RWPE1 (cell line): ENCODE measurements at places on chromosomes 3 and 15.
A peak's percentile ranks its signal among the peaks of the same experiment; 100 is the strongest.

GRCh38 chr3:120816728-120817127 lies 74.2 kb downstream of the GTF2E1 start:
- no peak for DNase-seq

GRCh38 chr3:62229211-62229610 lies 144.1 kb downstream of the FEZF2 start:
- DNase-seq: no peak

- DNase-seq: no peak
Measured at GRCh38 chr3:128322030-128323022, 144.4 kb downstream of the DNAJB8 start.

- DNase-seq: no peak
Measured at GRCh38 chr3:23735062-23735461, 70.7 kb upstream of the UBE2E1 start.

- DNase-seq: no peak
Measured at GRCh38 chr15:84721371-84721770, 5.4 kb upstream of the SEC11A start.

GRCh38 chr3:71754610-71755253 lies 1.1 kb downstream of the GPR27 start:
- DNase-seq: no peak

GRCh38 chr3:29128001-29128400 lies 152.9 kb upstream of the RBMS3 start:
- DNase-seq: no peak

DNA sequence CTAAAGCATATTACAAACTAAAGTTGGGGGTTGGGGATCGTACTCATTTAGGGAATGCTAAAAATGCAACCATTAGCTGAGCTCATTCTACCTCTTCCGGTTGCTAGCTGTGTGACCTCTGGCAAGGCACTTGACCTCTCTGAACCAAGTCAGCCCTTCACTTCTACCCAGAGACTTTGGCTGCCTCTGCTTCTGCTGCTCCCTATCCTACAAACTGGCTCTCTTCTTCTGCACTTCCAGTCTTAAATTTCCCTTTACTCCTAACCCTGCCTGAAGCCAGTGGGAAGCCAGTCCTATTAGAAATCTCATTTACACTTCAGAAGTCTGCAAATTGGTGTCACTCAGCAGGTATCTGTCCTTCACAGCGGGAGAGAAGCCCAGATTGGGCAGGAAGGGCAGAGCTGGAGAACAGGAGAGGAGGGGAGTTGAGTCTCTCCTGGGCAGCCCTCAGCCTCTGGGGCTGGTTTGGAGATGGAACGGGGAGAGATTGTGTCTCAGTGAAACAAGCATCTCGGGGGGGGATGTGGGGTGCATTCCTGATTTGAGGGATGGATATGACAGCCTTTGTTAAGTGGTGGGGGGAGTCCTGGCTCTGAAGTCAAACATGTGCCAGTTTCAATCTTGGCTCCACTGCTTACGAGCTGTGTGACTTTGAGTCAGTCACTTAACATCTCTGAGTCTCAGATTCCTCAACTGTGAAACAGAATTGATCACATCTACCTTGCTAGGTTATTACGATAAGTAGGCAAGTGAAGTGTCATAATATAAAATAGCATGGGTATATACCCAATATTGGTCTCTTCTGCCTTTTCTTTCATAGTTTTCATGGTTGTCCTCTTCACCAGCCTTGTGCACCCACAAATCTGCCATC lies 7.8 kb upstream of the AEN start:
- DNase-seq: no peak

DNA sequence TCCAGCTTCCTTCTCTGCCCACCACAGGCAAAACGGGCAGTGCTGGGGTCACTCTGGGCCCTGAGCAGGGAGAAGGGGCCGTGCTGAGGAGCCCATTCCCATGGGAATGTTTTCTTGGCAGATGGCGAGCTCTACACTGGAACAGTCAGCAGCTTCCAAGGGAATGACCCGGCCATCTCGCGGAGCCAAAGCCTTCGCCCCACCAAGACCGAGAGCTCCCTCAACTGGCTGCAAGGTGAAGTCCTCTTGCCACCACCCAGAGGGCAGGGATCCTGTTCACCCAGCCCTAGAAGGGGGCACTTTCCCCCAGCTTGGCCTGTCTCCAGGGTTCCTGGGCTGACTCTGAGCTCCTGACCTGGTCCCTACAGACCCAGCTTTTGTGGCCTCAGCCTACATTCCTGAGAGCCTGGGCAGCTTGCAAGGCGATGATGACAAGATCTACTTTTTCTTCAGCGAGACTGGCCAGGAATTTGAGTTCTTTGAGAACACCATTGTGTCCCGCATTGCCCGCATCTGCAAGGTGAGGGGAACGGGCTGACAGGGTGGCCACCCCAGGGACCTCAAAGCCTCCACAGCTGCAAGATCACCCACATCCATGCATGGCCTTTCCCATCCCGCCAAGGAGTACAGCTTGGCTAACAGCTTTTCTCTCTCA lies 12.4 kb downstream of the CIB1 start:
- peak; percentile 48 for DNase-seq

GRCh38 chr15:33191591-33191990 lies 2.9 kb downstream of the FMN1 start:
- DNase-seq: no peak

DNA sequence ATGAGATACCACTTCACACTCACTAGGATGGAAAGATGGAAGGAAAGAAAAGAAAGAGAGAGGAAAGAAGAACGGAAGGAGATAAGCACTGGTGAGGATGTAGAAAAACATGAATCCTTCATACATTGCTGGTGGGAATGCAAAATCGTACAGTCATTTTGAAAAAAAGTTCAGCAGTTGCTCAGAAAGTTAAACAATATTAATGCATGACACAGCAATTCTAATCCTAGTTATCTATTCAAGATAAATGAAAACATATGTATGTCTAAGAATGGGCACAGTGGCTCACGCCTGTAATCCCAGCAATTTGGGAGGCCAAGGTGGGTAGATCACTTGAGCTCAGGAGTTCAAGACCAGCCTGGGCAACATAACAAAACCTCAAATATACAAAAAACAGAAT lies 59.1 kb downstream of the SENP7 start:
- DNase-seq: no peak

DNA sequence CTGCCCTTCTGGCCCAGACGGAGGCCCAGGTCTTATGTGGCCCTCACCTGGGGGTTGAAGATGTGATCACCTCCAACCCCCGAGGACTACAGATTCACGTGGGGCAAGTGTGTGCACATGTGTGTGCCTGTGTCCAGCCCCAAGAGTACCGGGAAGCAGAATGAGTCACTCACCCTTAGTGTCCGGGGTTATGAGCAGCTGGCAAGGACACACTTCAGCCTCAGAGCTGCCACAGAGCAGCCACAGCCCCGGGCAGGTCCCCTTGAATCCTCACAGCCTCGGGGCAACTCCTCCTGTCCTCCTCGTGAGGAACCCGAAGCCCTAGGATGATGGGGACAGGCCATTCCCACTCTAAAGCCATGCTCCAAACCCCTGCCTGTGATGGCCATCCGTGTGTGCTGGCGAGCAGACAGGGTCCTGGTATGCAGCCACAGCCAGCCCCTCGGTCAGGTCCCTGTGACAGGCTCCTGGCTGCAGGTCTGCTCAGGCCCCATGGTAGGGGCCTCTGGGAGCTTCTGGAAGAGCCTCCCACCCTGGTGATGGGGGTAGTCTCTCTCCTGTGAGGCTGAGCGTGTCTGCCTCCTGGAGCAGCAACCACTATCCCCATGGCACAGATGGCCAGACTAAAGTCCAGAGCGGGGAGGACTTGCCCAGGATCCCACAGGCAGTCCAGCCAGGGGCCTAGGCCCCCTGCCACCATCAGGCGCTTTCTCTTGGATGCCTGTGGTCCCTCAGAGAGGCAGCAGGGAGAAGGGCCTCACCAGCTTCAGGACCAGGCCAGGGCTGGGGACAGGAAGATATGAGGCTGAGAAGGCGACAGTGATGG lies 852 bp downstream of the STAB1 start:
- DNase-seq: no peak

DNA sequence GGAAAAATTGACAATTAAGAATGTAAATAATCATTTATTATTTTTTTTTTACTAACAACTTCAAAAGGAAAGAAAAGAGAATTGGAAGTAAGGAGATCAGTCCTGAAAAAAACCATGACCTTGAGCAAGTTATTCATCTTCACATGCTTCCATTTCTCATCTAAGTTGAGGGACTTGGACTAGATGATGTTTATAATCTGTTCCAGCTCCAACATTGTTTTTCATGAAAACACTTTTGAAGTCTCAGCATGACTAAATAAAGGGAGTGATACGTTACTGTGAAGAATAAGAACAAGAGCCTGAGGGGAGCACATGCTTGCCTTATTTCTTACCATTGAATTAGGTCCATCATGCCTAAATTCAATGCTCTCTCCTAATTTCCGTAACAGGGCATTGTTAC lies 95.7 kb downstream of the STRIT1 start:
- DNase-seq: no peak

DNA sequence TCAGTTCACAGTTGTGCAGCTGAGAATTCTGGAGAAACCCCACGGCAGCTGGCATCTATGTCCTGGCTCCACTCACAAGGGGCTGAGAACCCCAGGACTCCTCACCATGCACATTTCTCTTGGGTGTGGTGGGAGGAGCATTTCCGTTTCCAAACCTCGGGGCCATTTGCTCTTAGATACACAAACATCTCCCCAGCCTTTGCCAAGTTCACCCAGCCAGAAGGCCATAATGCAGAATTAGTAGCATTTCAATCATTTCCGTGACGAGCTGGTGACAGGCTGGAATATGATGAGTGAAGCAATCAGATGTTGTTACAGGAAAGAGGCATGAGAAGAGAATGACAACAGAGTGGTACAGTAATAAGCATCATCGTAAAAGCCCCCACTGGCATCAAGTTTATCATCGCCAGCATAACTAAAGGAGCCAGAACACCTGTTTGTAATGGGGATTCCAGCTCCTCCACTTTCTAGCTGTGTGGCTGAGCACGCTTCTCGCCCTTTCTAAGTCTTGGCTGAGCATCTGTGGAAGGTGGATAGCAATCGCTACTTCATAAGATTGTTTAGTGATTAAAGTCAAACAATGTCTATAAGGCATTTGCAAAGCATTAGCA lies 82.0 kb downstream of the LIPC start:
- DNase-seq: no peak

- DNase-seq: no peak
Measured at GRCh38 chr3:160612386-160613075, 47.2 kb upstream of the KPNA4 start.

DNA sequence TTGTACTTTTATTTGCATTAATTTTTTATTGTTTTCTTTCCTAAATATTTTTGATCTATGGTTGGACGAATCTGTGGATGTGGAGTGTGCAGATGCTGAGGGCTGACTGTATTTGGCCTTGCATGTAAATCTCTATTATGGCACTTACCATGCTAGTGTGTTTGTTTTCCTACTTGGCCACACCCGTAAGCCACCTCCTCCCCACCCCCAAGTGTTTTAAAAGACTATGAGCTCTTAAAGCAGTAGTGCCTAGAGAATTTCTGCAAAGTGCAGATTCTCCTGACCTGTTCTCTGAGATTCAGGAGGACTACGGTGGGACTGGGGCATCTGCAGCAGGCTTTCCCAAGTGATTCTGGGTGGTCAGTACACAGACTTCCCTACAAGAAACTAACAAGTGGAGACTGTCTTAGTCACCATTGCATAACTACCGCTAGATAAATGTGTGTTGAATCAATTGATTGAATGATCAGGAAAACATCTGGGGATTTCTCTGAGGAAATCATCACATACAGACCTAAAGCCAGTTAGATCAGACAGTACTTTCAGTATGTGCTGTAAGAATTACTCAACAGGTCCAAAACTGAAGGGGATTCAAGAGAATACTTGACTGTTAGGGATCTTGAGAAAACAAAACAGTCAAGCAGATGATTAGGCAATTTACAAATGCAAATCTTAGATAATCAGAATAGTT lies 6.2 kb upstream of the TIPARP start:
- DNase-seq: no peak

DNA sequence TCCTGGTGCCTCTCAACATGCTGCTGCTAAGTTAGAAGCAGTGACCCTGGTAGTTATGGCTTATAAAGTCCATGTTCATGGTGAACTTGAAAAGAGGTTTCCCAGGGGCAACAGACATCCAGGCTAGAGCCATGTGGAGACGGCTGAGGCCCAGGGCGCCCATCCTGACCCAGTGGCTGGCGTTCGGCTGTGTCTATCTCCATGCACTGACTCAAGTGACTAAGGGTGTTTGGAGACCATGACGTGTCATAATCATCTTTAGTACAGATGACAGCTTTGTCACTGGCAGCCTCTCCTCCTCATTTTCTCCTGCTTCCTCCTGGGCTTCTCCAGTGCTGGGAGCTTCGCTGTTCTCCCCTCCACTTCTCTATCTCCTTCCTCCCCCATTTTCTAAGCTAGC lies 287.4 kb upstream of the LYSMD4 start:
- DNase-seq: no peak

DNA sequence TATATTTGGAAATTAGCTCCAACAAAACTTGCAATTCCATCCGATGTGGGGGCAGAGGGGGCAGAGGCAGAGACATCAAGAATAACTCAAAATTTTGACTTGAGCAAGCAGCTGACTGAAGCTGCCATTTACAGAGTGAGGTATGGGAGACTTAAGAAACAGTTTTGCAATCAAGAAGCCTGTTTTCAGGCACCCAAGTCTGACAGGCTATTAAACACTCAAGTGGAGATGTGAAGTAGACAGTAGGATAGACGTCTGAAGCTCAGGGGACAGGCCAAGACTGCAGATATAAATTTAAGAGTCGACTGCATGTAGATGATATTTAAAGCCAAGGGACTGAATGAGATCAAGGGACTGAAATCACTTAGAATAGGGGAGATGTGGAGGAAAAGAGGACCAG lies 9.9 kb upstream of the SH3BP5 start:
- DNase-seq: no peak

GRCh38 chr3:42042747-42043098 lies 48.4 kb upstream of the TRAK1 start:
- no peak for DNase-seq

GRCh38 chr15:68479406-68479805 lies 47.4 kb upstream of the ITGA11 start:
- no peak for DNase-seq

DNA sequence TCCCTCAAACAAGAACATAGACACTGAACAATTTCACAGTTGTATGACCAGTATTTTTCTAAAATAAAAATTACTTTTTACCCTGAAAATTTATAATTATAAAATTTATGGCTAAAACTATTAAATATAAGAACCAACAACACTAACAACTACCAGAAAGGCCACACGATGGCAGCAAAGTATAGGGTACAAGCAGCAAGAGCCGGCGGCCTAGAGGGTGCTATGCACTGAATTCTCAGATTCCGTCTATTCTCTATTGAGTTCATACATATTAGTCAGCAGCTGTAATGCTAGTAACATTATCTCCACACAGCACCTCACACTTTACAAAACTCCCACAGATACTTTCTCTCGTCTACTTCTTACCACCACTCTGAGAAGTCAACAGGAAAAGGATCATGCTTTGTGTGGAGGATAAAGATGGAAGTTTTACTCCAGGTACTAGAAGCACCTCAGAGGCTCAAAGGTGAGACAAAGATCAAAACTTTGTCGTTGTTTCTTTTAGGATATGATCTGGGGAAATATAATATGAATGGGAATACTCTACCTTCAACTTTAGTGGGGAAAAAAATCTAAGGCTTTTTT lies 160.5 kb downstream of the FGF12 start:
- peak; percentile 56 for DNase-seq

- peak; percentile 78 for DNase-seq
Measured at GRCh38 chr3:9302425-9303181, 53.2 kb upstream of the SRGAP3 start.
